ENCODE measurements at places on chromosomes 12 and 14.

DNA sequence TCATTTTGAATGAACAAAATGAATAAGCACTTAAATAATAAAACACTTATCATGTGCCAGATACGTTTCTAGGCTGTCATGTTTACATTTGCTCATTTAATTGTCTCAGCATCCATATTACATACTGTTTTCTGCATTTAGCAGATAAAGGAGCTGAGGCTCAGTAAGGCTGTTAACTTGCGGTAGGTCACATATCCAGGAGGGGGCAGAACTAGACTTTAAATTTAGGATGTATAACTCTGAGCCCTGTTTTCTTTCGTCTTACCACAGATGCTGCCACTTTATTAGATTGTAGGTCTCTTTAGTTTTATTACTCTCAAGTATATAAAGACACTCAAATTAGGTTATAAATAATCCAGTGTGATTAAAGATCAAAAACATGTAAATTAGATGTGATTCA is 17.7 kb downstream of the IRAK4 start:
- peak; percentile 28 for DNase-seq

DNA sequence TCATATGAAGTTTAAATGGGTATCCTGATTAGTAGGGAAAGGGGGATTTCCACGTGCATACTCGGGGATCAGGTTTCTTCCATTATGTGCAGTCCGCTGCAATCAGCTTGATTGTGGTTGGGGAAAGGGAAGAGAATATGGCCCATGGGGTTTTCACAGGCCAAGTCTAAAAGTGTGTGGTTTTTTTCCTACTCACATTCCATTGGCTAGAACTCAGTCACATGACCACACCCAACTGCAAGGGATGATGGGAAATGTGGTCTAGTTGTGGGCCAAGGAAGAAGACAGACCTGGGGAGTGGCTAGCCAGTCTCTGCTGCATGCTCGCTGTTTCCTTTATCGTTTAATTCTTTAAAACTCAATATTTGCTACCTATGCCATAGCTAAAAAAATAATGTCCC is 105.1 kb downstream of the PRIMA1 start:
- no peak for DNase-seq

- DNase-seq = no peak
These were observed 10.5 kb downstream of the E2F7 start for GRCh38 chr12:77054851-77055250.

DNA sequence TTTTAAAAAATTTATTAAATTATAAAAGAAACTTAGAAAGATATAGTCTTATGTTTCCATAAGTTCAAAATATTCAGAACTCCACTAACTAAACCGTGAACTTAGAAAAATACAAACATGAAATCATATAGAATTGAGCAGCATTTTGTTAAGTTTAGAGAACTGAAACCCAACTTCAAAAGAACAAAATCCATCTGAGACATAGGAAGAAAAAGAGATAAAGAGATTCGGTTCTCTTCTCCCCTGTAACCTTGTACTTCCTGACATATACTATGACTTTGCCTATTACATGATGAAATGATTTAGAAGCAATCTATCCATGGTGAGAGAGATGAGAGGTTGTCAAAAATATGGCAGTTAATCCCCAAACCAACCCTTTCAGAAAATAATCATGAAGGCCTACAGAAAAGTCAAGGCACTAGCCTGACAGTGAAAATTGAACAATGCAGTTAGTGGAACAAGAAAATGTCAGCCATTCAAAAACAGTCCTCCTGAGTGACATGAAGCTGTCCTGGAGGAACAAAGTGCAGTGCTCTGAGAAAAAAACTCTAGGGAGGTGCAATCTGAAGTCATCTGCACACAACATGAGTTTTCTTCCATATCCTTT is 44.0 kb downstream of the C12orf50 start:
- no peak for DNase-seq

- DNase-seq = peak; percentile 18
These were observed 55.4 kb upstream of the RFX4 start for GRCh38 chr12:106527356-106527755.

- DNase-seq = peak; percentile 46
These were observed 113.5 kb upstream of the VASH1 start for GRCh38 chr14:76647697-76648298.

All from HFFc6 (cell line).